CD4-positive, alpha-beta T cell treated with Interleukin-12 subunit alpha and Interleukin-12 subunit beta, for 1 hour (primary cell): ENCODE measurements at places on chromosomes 4 and X.

GRCh38 chrX:97638621-97639020 is 754.9 kb downstream of the RPA4 start:
- DNase-seq: no peak

DNA sequence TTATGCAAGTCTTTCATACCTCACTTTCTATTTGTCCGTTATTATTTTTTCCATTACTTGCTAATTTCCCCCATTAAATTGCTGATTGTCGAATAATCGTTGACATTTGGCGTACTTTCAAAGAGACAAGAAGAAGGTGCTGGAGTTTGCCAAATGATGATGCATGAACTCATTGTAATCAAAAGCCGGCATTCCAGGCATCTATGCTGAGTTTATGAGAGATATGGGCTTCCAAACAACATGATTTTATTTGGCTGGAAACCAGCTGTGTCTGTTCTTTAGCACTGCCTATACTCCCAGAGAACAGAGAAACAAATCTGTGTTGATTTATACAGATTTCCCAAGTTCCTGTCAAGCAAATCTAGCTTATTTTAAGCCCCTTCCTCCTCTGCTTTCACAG is 80.8 kb upstream of the RPS6KA3 start:
- DNase-seq: no peak

GRCh38 chr4:83276299-83277040 is 8.1 kb downstream of the COQ2 start:
- peak; percentile 24 for DNase-seq

DNA sequence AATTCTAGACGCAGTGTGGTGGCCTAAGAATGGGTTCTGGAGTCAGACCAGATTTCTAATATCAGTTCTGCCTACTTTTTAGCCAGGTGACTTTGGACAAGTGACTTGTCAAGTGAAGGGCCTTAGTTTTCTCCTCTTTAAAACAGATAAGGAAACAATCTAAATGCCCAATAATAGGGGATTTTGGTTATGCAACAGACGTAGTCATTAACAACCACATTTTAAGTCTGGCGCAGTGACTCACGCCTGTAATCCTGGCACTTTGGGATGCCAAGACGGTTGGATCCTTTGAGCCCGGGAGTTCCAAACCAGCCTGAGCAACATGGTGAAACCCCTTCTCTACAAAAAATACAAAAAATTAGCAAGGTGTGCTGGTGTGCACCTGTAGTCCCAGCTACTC is 2.1 kb upstream of the ZMYM3 start:
- DNase-seq: no peak
